Stimulated activated CD8-positive, alpha-beta memory T cell treated with anti-CD3 and anti-CD28 coated beads, Interleukin-4, amount 100 ng/mL, for 48 hours (primary cell): ENCODE measurements at places on chromosomes 5 and 9.

DNA sequence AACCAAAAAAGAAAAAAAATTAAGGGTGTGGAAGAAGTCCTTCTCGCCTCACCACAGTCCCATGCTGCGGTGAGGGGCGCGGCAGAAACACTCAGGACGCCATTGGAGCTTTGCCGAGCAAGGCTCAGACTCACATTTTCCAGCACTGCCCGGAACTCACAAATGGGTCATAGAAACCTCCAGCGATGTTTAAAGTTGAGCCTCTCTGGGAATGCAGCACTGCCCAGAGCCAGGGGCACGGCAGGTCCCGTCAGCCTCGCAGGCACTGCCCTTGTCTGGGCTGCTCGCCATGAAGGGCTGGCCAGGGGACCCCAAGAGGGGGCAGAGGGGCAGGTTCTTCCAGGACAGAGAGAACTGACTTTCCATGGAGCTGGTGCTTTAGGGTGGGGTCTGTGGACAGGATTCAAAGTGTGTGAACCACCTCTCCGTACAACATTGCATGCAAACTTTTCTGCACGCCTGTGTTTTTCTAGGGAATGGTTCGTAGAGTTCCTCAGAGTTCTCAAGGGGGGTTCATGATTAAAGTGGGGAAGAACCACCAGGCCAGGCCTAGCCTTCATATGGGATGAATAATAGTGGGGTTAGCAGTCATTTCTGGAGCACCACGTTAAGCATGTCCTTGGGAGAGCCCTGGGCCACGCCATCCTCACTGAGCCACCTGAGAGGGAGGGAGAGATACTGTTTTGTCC is 38.4 kb downstream of the PRRX2 start:
- no peak for DNase-seq

- DNase-seq: no peak
Measured at GRCh38 chr5:1909346-1909985, 26.7 kb upstream of the IRX4 start.

- no peak for DNase-seq
Measured at GRCh38 chr5:79566896-79567295, 45.3 kb upstream of the TENT2 start.

DNA sequence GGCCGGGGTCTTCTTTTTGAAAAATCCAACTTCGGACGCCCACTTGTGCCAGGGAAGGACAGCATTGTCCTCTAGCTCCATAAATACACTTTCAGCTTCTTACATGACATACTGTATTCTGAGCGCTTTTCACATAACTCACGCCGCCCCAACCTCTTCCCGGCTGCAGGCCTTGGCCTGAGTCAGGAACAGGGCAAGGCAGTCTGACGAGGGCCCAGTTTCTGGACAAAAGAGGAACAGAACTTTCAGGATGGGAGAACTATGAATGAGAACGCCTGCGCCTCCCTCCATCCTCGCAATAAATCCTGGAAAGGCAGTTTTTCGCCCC is 650 bp downstream of the DCTN4 start:
- DNase-seq: no peak

DNA sequence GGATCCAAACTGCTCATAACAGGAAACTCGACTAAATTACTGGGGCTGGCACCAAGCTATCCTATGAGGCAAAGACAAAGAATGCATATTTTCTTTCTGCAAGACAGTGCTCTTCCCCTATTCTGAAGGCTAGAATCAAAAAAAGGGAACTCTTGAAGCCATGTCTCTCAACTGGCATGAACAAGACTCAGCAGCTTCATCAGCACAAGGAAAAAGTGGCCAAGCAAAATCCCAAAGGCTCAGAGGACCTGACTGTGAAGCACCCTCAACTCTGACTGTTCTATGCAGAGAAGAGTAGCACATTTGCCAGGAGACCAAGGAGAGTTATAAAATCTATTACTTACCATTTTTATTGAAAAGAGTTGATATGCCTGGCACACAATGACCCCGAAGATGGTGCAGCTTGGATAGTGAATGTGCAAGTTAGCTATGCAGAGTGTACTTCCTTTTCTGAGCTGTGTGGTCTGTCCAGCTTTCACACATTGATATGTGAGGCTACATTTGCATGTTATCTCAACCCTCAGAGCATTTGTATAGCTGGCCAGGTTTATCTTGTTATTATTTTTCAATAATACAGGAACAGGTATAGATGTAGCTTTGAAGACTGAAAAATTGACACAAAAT is 51.0 kb upstream of the FYB1 start:
- DNase-seq: no peak

- DNase-seq: no peak
Measured at GRCh38 chr5:173778152-173778782, 109.9 kb upstream of the CPEB4 start.

DNA sequence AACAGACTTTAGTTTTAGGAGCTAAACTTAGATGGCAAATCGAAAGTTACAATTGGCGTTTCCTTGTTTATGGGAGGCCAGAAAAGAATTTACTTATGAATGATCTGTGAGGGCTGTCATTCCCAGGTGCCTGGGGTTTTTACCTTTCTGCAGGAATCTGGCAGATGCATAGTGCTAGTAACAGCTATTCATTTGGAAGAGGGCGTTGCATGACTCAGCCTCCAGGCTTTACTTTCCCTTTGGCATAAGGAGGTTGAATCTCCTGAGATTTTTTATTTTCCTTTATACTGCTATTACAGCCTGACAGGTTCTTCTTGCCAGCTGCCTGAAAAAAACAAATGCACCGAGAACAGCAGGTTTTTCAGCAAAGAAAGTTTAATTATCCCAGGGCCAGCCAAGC is 30.0 kb downstream of the CARD6 start:
- DNase-seq: no peak

DNA sequence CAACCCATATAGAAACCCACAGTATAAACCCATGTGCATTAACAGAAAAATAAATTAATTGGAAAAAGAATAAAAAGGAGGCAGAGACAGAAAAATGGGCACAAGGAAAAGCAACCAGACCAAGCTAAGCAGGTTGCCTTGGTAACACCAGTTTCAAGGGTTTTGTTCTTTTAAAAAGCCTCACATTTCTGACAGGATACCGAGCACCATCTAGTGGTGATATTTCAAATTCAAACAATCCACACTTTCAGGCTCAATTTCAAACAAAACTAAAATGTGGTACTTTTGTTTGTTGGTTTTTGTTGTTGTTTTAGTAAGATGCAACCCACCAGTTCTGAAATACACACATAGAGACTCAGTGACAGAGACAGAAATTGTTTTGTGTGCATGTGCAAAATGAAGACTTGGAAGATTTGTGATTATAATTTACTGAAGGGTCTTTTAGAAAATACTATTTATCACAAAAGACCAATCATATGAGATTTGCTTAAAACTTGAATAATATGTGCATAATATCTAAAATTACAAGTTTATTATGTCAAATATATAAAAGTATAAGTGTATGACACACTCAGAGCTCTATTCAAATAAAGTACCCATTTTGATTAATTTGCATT is 318.2 kb downstream of the SLCO4C1 start:
- no peak for DNase-seq

DNA sequence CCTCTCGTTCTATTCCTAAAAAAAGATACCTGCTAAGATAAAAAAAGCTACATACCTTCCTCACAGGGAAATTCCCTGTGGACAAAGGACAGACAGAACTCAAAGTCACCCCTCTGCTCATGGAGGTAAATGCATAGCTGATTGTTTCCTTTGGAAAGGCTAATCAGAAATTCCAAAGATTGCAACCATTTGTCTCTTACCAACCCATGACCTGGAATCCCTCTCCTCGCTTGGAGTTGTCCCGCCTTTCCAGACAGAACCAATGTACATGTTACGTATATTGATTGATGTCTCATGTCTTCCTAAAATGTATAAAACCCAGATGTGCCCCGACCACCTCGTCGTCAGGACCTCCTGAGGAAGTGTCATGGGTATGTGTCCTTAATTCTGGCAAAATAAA is 49.2 kb upstream of the LIFR start:
- no peak for DNase-seq

DNA sequence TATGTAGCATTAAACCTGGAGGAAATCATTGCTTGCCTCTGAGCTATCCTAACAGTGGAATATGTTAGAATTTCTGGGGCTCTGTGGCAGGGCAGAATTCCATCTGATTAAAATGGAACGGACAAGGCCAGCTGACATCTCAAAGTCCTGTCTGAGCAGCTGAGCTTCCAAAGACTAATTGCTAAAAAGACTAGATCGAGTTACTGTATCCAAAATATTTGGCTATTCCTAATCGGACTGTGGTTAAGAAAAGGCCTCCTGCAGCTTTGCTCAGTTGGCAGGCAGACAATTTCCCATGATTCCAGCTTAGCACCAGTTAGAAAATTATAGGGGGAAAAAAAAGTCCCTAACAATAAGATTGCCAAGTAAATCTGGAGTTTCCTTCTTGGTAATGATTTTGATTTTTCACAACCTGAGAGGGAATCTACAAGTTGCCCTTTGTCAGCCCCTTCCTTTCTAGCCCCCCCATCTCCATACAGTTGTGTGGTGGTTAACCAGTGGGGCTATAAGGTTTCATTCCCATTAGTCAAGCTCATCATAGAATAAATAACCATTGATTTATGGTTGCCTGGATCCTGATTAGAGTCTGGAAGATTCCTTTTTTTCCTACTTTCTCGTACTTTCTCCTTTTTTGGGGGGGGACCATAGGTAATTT is 26.4 kb downstream of the PTGR1 start:
- DNase-seq: no peak
